Activated CD4-positive, alpha-beta T cell treated with anti-CD3 and anti-CD28 coated beads, Interleukin-2, amount 50 U/mL, for 24 hours (primary cell): ENCODE measurements at places on chromosomes 3 and 15.

GRCh38 chr15:77554306-77555080 lies 78.2 kb downstream of the LINGO1 start:
- DNase-seq, result no peak

DNA sequence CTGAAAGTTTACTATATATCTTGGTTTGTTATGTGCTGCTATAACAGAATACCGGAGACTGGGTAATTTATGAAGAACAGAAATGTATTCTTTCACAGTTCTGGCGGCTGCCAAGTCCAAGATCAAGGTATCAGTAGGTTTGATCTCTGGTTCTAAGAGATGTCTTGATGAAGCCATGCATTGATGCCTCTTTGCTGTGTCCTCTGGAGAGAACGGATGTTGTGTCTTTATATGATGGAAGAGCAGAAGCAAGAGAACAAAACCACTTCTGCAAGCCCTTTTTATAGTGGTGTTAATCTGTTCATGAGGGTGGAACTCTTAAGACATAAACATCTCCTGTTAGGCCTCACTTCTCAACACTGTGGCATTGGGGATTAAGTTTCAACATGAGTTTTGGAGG lies 62.7 kb downstream of the TCF12 start:
- no peak for DNase-seq

GRCh38 chr3:65632414-65632813 lies 406.3 kb downstream of the MAGI1 start:
- no peak for DNase-seq

- no peak for DNase-seq
Observed at GRCh38 chr15:36359286-36359685, 220.1 kb upstream of the CDIN1 start.

DNA sequence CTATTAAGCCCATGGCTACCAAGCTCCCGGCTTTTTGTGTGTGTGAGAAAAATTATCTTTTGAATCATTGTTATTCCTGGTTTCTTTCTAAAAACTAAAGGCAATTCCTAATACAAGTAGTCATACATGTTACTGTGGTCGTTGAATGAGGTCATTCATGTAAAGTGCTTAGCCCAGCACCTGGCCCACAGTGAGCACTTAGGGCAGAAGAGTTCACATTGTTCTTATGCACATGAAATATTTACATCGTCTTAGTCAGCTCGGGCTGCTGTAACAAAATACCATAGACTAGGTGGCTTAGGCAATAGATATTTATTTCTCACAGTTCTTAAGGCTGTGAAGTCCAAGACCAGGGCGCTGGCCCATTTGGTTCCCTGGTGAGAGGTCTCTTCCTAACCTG lies 216.1 kb downstream of the SHQ1 start:
- no peak for DNase-seq

DNA sequence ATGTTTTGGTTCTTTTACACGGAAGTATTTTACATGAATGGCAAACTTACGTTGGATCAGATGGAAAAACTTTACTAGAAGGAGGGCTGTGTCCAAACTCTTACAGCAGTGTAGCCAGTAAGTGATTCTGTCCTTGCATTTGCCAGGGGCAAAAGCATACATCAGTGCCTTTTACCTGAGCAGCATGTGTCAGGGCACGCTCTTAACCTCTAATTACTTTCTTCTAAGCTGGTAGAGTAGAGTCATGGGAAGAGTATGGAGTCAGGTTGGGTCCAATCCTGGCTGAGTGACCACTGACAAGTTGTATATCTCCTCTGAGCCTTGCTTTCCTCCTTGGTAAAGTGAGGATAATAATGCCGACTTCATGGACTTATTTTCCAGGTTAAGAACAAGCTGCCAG lies 47.1 kb downstream of the RYR3 start:
- no peak for DNase-seq

GRCh38 chr3:40765884-40766283 lies 241.1 kb downstream of the ZNF621 start:
- DNase-seq, result no peak

DNA sequence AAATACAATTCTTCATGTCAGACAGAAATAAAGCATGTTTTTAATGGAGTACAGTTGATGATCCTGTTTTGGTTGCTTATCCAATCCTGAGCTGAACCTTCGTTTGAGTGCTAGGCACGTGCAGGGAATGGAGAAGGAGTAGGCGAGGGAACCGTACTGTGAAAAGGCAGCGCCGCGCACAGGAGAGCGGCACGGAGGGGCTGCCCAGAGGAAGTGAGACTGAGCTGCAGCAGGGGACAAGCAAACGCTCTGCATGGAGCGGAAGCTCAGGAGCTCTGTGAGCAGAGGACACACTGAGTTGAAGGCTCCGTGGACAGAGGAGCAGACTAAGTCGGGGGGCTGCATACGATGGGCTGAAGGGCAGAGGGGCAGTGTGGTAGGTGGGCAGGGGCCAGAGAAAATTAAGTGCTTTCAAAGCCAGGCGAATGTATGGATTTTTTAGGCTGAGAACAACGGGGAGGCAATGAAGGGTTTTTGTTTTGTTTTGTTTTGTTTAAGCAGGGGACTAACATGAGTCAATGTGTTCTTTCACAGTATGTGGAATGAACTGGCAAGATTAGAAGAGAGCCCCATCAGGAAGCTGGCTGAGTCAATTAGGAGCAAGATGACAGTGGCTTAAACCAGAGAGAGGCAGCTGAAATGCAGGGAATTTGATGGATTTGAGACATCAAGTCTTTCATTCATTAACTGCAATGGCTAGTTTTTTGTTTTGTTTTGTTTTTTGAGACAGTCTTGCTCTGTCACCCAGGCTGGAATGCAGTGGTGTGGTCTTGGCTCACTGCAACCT lies 23.8 kb upstream of the TM2D3 start:
- no peak for DNase-seq

- no peak for DNase-seq
Observed at GRCh38 chr3:135487261-135487660, 478.3 kb upstream of the PPP2R3A start.

- DNase-seq, result no peak
Observed at GRCh38 chr3:7266551-7266950, 405.6 kb downstream of the GRM7 start.

GRCh38 chr3:99012051-99012450 lies 110.6 kb upstream of the DCBLD2 start:
- no peak for DNase-seq

DNA sequence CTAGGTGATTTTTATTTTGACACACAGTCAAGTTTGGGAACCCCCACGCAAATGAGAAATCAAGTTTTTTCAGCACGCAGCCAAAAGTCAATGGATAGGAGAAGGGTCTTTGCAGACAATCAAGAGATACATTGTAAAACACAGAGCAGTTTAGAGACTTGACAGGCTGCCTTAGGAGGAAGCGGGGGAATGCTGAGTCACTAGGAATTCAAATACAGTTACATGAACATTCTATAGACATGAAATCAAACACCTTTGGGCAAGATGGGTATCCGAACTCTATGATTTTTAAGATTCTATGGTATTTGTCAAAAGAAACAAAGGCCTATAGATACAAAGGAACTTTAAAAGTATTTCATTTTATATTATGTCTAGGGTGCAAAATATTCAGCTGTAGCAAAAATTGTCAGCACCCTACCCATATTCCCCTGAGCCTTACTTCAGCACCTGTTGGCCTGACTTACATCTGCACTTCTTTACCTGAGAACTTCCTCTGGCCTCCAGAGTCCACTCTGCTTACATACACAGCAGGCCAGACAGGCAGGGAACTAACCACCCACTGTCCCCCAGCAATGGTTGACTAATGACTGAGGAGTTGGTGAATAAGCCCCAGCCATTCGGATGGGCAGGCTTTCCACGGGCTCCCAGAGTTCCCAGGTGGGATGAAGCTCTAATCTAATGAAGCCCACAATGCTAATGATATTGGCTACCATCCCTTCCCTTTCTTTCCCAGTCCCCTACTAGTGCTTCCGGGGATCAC lies 289.3 kb upstream of the RORA start:
- no peak for DNase-seq

DNA sequence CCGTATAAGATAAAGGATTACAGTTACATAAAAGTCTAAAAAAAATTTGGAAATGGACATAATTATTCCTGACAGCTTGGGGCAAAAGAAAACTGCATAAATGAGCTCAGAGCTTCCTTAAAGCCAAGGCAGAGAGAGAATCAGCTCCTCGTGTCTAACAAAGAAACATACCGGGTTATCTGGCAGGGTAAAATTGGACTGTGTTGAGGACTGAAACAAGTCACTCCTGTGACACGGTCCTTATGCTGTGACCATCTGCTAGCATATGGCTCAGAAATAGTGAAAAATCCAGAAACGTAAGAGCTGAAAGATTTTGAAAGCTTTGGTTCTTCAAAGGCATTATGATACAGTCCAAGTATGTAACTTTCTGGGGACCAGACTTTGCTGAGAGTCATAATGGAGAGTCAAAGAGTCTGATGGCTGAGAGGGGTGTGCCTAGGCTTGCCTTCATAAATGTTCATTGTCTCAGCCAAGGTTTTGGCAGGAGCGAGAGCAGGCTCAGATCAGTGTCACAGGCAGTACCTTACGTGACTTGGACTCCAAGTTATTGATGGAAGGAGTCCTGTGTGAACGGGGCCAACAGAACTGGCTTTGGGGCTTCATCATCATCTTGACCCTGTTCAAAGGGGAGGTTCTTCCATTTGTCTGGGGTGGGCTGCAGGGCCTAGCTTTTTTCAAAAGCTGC lies 12.5 kb downstream of the MAP6D1 start:
- no peak for DNase-seq

DNA sequence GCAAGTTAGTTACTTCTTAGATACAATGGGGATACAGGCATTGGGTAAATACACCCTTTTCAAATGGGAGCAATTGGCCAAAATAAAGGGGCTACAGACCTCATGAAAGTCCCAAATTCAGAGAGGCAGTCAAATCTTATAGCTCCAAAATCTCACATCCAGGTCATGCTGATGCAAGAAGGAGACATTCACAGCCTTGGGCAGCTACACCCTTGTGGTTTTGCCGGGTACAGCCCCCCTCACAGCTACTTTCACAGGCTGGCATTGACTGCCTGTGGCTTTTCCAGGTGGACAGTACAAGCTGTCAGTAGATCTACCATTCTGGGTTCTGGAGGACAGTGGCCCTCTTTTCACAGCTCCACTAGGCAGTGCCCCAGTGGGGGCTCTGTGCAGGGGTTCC lies 17.5 kb upstream of the PLSCR1 start:
- no peak for DNase-seq

DNA sequence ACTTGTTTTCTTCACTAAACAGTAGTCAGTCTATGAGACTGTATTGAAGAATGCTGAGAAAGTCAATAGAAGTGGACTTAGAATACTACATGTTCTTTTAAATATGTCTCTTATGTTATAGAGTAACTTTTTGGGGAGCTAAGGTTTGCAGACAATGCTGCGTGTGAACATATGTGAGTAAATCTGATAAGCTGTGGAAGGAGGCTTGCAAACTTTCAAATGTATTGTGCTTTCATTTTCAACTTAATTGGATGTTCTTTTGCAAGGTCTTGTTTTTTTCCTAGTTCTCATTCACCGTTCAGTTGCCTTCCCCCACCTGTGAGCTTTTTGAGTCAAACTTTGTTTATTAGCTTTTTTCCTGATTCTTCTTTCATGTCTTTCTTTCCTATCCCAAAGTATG lies 176.2 kb downstream of the LPP start:
- DNase-seq, result no peak

DNA sequence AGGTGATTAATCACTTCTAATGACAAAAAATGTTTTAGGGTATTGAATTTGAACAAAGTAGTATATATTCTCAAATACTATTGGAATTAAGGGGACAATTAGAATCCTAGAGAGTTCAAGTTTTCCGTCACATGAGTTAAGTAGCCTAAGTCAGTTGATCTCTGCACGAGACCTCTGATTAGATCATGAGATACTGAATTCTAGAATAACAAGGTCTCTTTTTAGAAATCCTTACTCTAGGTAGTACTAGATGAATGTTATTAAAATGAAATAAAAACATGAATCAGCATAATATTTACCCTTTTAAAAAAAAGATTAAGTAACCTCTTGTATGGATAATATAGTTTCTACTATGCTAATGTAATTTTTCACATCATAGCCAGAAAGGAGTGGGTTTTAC lies 43.4 kb downstream of the MYO5A start:
- DNase-seq, result no peak

DNA sequence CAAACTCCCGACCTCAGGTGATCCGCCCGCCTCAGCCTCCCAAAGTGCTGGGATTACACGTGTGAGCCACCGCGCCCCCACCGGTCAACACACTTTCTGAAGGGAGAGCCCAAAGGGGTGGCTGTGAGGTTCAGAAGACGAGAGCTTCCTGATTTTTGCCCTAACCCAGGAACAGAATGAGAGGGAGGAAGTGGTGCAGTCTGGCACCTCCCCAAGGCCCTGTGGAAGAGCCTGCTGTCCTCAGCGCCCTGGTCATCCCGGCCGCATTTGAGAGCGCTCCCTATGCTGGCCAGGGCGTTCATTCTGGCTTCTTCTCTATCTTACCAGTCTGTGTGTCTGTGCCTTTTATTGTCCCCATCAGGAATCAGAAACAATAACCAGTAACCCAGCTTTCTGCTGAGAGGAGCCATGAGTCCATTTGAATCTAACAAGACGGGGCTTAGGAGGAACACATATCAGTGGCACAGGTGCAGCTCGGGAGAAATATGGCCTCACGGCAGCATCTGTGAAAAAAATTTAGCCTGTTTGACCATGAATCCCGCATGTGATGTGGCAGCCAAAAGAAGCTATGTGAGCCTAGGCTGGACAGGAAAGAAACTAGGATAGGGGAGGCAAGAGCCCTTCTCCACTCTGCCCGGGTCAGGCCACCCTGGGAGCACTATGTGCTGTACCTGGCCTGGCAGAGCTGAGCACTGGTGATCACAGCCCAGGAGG lies 12.9 kb downstream of the BDH1 start:
- DNase-seq, result no peak

GRCh38 chr3:2036076-2036475 lies 62.6 kb upstream of the CNTN4 start:
- DNase-seq, result no peak

- no peak for DNase-seq
Observed at GRCh38 chr3:94082391-94082937, 19.6 kb downstream of the NSUN3 start.

DNA sequence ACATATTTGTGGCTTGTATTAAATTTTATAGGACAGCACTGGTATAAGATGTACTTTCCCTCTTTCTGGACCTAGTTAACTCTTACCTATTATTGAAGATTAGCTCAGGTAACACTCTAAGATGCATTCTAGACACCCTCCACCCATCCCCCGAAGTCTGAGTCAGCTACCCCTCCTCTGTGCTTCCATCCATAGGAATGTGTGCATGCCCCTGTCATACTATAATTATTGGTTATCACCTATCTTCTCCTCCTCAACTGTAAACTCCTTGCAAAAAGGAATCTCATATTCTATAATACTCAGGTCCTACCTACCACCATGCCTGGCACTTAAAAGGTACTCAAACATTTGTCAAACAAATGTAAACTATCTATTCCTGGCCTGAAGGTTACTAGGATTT lies 3.0 kb downstream of the PEAK1 start:
- no peak for DNase-seq

- no peak for DNase-seq
Observed at GRCh38 chr15:44010089-44010488, 183.3 kb downstream of the WDR76 start.
